ENCODE measurements at places on chromosomes 1 and 21. TPM values are rescaled to one million over a fixed set of nuclear protein-coding genes. Genes with fewer than 3 reads are reported as not detected.

TLCD4 gene
- polyA plus RNA-seq, result 7.1 TPM

PADI6 gene
- not detected for polyA plus RNA-seq

ZNF593OS gene
- 0.18 TPM for polyA plus RNA-seq

MAP3K21 gene
- 0.44 TPM for polyA plus RNA-seq

UTP11 gene
- 43.5 TPM for polyA plus RNA-seq

- no peak for DNase-seq
Observed at GRCh38 chr1:91948501-91949355, 473 bp upstream of the BRDT start.

- DNase-seq, result no peak
Observed at GRCh38 chr1:183945428-183946319, 91.9 kb downstream of the COLGALT2 start.

DNA sequence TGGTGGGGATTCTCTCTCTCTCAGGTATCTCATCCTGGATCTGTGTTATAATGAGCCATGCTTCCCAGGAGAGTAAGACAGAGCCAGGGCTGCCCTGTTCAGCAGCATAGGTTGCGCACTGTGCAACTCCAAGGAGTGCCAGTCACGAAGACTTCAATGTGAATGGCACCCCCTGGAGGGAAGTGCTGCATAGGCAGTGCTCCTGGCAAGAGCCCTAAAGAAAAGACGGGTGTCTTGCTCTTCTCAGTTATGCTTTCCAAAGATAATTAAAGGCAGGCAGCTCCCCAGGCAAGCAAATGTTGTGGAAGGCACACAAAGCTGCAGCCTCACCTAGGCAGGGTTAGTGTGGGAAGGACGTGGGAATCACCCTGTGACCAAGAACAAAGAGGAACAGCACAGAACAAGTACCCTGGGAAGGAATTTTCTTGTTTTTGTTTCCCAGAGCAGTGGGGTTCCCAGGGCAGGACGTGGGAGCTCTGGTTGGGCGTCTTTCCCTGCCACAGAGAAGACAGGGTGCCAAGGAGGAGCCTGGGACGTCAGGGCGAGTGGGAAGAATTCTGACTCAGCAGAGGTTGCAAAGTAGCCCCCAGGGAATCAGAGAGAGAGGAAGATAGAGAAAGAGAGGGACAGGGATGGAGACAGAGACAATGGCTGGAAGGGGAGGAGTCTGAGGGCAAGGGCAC lies 120.9 kb downstream of the KCNN3 start:
- DNase-seq, result no peak

GRCh38 chr1:66247415-66248208 lies 286.3 kb upstream of the SGIP1 start:
- DNase-seq, result no peak

GRCh38 chr1:205470131-205470530 lies 14.3 kb upstream of the BLACAT1 start:
- DNase-seq, result no peak

DNA sequence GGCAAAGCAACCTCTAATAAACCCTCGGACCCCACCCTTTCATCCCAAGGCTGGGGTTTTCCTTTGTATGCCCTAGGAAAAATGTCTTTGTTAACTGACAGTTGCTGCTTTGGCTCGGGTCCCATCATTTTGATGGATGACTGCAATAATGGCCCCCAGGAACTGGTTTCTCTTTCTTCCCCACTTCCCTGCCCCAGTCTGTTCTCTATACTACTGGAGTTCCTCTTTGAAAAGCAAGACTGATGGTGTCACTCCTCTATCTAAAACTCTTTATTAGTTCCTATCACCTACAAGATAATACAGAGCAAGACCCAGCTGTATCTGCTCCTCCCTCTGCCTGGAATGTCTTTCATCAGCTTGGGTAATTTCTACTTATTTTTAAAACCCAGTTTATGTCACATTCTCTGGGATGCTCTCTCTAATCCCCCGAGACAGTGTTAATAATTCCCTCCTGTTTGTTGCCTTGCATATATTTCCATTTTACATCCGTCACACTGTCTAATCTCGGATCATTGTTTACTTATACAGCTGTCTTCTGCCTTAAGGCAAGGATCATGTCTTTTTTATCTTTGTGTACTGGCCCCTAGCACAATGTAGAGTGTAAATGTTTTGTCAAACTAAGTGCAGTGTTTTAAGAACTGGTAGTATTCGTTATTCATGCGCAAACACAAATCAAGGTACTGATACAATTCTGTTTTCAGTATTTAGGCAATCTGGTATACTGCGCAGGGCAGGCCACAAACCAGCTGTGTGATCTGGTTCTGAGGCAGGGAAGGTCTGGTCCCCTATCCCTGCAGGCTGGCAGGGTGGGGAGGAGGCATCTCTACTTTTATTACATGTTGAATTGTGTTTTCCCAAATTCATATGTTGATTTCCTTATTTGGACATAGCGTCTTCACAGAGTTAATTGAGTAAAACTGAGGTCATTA lies 16.1 kb downstream of the SLAMF1 start:
- DNase-seq, result no peak

DNA sequence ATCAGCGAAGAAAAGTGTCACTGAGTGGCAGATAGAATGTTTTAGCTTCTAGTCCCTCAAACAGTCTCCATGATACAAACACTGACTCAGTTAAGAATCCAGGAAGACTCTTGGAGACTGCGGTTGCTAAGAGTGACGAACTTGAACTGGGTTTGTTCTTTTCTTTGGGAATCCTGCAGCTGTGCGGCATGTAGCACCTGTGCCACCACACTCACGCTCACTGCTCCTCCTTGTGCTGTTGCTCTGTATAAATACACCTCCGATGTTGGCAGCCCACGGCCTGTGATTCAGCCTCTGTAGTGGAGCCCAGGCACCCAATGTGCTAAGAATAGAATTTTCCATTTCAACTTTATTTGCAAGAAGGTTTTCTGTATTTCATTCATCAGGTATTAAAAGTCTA lies 5.5 kb upstream of the PPIE start:
- no peak for DNase-seq
